ENCODE measurements at places on chromosomes 3 and 15.
A peak's percentile ranks its signal among the peaks of the same experiment; 100 is the strongest.

DNA sequence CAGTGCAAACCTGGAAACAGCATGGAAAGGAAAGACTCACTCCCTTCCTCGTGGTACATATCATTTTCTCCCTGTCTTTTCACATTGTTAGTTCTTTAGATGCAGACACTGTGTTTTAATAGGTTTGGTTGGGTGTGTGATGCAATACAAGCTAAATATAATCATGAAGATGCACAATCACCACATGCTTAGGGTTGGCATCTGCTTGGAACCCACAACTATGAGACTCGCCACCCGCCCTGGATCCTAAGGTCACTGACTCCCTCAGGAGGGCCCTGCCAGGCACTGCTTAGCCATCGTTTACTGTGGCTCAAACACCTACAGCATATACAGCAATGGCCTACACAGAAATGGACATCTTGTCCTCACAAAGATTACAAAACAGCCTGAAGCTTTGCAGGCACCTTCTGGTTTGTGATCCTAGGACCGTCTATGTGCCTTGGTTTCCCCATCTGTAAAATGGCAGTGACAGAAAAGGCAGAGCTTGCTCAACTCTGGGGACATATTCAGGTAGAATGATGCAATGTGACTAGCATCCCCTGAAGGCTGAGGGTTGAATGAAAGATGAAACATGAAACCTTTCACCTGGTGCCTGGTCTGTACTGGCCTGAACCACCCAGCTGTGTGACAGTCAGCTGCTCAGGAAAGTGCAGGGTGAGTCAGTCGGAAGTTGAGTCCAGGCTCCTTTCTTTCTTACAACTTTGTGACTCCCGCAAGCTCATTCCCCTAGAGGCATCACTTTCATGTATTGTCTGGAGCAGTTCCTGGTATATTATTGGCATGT is 123.6 kb upstream of the PFN2 start:
- no peak for DNase-seq

DNA sequence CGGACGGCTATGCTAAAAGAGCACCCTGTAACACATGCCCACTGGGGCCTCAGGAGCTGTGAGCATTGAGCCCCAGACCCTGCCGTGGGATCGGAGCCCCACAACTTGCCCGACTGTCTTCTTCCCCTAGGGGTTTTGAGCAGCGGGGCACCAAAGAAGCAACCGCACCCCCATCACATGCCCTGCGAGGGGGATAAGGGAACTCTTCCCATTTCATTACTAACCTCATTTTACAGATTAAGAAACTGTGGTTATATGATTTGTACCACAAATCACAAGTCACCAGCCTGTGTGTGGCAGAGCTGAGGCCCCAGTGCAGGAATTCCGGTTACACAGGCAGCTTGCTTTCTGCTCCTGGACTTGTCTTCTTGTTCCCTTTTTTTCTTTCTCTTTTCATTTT is 86.2 kb downstream of the CD47 start:
- DNase-seq: no peak

GRCh38 chr3:37806505-37807200 is 55.0 kb upstream of the CTDSPL start:
- DNase-seq: no peak

DNA sequence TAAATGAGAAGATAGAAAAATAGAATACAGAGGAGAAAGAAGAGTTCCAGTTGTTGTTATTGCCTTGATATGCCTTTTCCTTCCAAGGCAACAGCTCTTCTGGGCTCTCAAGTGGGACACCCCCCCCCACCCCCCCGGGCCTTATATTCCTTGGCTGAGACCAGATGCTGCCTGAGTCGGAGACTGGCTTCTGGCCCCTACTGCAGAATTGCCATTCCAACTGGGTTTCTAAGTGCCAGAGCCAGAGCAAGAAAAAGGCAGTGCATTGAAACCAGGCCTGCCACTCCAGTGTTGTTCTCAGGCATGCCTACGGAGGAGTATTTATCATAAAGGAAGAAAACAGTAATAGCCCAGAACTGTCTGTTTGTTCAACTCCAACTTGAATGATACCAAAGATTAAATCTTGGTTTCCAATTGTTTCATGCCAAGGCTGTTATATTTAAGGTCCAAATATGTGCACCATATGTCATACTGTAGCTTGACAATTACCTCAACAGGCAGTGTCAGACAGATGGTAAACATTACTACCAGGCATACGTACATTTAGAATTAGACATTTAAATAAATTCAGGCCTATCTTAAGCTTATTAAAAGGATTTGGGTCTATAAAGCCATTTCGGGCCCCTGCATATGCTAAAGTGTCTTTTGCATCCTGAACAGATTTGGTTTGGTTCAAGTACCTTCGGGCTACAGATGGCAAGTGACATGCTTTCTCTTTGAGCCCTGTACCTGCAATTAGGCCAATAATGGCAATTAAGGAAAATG is 209.9 kb upstream of the SEMA6D start:
- no peak for DNase-seq

DNA sequence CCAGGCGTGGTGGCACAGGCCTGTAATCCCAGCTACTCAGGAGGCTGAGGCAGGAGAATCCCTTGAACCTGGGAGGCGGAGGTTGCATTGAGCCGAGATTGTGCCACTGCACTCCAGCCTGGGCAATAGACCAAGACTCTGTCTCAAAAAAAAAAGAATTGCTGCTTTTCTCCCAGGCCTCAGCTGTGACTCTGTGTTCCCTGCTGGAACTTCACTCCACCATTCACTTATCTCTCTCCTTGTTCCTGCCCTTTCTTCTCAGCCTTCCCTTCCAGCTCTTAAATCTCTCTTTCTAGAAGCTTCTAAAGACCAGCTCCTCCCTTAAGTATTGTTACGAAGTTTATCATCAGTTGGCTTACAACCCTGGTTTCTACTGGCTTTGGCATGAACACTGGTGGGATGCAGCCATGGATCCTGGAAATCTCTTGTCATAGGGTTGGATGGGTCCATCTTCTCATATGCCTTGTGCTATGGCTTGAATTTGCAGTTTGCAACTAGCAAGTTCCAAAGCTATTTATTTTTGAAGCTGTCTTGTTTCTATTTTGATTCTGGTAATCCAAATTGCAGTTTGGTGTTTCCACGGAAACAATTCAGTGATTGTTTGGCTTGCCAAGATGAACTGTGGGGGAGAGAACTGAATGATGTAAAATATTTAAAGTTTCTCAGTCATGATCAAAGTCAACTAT is 10.5 kb downstream of the C3orf62 start:
- peak; percentile 34 for DNase-seq

DNA sequence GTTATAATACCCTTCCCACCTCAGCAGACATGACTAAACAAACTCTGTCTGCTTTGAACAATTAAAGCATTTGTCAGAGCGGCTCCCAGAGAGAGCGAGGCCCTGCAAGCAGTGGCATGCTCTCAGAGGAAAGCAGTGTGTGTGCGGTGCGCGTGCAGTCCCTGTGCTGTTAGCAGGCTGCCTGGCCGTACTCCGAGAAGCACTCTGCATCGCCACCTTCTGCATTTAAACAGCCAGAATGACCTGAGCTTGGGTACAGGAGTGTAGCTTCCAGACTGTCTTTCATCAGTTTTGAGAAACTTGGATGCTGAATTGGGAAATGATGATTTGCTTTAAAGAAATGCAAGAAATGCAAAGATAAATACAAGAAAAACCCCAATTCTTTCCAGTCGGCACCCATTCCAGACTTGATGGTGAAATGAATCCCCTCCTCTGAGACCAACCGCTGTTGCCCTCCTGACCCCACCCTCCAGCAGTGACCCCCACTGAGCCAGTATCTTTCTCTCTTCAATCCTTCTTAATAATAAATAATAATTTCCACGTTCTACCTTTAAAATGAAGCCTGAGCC is 113.5 kb downstream of the VGLL4 start:
- peak; percentile 93 for DNase-seq

- peak; percentile 67 for DNase-seq
These were observed 35.3 kb downstream of the ANXA2 start for GRCh38 chr15:60362321-60363086.

- no peak for DNase-seq
These were observed 813.3 kb downstream of the NR2F2 start for GRCh38 chr15:97143592-97144376.

DNA sequence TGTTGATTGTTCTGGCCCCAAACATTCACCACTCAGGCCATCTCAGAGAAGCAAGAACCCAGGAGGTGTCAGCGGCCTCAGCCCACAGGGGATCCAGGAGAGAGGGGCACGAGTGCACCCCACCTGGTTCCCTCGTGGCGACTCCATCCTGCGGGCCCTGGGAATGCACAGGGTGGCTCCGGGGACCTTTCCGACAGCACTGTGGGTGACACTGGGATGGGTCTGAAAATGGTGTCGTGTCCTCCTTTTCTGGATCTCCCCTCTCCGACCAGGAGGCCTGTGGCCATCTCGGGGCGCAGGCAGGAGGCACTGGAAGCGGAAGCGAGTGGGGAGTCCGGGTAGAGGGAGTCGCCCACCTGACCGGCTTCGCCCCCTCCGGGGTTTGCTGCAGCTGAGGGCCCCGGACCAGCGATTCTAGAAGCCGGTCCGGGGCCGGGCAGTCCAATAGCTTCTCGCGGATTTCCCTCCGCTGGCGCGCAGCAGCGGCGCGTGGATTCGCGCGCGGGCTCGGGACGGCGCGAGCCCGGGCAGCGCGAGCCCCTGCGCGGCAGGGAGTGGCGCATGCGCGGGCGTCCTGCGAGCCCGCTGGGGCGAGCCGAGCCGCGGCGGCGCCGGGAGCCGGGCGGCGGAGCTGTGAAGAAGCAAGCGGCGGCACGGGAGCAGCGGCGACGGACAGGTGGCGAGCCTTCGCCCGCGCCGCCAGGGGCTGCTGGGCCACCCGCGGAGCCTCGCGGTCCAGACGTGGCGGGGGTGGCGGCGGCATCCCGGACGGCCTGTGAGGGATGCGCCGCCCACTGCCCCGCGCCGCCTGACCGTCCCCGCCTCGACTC is at the start of gene DOCK3:
DOCK3 (plus strand) TSS at position 579 of the 830 bp plus-strand sequence. CDS start 337 bp downstream, outside the sequence.
- DNase-seq: peak; percentile 40

DNA sequence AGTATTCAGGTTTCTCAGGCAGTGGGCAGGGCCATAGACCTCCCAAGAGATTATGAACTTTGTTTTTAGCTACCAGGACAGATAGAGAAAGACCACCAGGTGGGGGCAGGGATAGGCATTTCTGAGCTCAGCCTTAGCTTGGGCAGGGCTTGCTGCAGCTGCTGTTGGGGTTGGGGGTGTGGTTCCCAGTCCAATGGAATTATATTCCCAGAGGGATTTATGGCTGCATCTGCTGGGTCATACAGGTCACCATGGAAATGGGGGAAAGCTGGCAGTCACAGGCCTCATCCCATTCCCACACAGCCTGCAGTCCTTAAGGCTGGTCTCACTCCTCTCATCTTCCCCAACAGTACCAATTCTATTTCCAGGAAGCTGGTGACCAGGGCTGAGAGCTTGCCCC is 144.6 kb upstream of the ZPLD1 start:
- no peak for DNase-seq

- DNase-seq: peak; percentile 20
These were observed 198.4 kb downstream of the ADAMTS17 start for GRCh38 chr15:100143378-100143777.

- DNase-seq: no peak
These were observed 157.3 kb downstream of the IGF1R start for GRCh38 chr15:98805434-98806274.

DNA sequence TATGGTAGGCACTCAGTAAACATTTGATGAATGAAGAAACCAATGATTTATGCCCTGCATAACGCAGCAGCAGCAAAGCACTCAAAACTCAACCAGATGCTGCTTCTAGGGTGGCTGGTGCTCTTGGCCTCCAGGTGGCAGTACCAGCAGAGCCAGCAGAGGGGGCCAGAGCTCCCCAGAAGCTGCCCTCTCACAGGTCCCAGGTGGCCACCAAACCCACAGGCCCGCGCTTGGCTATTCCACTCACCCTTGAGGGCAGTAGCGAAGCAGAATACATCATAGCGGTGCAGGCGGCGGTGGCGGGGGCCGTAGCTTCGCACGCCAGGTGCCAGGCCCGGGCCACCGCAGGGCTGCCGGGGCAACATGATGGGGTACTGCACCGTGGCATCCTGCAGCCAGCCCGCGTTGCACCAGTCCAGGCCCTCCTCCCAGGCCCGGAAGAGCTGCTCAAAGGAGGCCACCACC is 16.6 kb downstream of the HAPLN3 start:
- no peak for DNase-seq

GRCh38 chr15:80967451-80967850 is 22.2 kb downstream of the MESD start:
- DNase-seq: no peak
